Adrenal gland (tissue), 19 donors: ENCODE measurements at places on chromosomes 2 and 18. TPM values are rescaled to one million over a fixed set of nuclear protein-coding genes. Genes with fewer than 3 reads are reported as not detected.
A peak's percentile ranks its signal among the peaks of the same experiment; 100 is the strongest.

The CD207 gene
- total RNA-seq: not detected

DNA sequence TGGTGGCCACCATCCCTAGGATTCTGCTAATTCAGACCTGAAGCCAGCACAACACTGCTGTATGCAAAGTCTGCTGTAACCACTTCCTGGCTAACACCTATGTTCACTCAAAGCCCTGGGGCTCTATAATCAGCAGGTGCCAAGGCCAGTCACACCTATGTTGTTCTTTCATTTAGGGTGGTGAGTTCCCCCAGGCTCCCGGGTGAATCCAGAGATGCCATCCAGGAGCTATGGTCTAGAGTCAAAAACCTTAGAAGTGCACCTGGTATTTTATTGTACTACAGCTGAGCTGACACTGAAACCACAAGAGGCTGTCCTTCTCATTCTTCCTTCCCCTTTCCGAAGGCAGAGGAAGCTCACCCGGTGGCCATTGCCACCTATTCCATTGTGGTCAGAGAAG is 46.2 kb upstream of the CCDC141 start:
- no peak for DNase-seq

The ZDBF2 gene
- 25.5 TPM for total RNA-seq

GRCh38 chr2:171837736-171838135 is 56.3 kb downstream of the SLC25A12 start:
- peak; percentile 50 for DNase-seq
